EL (cell line): ENCODE measurements at places on chromosomes 1 and 21.
A peak's percentile ranks its signal among the peaks of the same experiment; 100 is the strongest.

DNA sequence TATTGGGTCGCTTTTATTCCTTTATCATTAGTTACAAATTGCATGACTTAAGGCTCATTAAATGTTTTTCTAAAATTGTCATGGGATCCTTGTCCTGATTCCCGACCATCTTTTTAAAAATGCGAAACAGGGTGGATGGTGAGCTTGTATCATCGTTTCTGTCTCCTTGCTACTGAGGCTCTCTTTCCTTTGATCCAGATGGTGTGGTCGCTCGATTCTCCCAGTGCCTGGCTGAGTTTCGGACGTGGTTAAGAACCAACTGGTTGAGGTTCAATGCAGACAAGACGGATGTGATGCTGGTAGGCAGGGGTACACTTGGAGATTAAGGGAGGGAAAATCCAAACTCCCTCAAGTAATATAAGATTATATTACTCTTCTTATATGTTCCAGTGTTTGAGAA lies 1.2 kb downstream of the MIER1 start:
- DNase-seq, result peak; percentile 46

GRCh38 chr1:240618946-240619345 lies 7.0 kb upstream of the GREM2 start:
- DNase-seq, result no peak

DNA sequence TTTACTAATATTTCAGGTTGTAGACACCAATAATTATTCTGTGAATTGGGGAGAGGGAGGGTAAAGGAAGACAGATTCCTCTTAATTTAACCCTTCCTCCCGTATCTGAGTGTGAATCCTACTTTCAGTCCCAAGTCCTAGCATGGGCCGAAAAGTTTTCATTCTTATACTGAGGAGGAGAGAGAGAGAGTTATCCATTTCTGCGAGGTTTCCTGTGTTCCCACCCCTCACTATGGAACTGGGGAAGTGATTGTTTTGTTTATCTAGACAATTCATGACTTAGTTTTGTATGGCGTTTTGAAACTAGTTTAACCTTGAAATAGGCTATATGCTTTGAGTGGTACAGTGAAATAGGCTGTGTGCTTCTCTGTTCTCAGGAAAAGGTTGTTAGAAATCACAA lies 134.0 kb upstream of the DPYD start:
- no peak for DNase-seq

GRCh38 chr1:182095946-182096345 lies 34.4 kb upstream of the ZNF648 start:
- DNase-seq, result no peak

DNA sequence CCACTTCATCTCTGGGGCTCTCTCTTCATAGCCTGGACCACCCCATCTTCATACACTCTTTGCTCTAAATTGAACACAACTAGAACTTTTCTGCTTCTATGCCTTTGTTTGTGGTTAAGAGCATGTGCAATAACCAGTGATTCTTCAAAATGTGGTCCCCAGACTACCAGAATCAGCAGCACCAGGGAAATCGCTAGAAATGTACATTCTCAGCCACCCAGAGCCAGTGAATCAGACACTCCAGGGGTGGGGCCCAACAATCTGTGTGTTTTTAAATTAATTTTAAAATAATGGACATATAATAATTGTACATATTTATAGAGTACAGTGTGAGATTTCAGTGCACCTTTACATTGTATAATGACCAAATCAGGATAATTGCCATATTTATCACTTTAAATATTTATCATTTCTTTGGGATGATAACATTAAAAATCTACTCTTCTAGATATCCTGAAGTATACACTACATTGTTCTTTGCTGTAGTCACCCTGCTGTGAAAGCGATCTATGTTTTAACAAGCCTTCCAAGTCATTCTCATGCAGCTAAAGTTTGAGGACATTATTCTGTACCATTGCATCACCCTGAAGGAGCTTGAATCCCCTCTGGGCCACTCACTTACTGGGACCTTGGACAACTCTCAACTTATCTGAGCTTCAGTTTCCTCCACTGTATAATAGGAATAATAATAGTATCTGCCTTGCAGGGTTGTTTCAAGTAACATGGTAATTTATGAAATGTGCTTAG lies 10.8 kb downstream of the GRHL3 start:
- peak; percentile 65 for DNase-seq

DNA sequence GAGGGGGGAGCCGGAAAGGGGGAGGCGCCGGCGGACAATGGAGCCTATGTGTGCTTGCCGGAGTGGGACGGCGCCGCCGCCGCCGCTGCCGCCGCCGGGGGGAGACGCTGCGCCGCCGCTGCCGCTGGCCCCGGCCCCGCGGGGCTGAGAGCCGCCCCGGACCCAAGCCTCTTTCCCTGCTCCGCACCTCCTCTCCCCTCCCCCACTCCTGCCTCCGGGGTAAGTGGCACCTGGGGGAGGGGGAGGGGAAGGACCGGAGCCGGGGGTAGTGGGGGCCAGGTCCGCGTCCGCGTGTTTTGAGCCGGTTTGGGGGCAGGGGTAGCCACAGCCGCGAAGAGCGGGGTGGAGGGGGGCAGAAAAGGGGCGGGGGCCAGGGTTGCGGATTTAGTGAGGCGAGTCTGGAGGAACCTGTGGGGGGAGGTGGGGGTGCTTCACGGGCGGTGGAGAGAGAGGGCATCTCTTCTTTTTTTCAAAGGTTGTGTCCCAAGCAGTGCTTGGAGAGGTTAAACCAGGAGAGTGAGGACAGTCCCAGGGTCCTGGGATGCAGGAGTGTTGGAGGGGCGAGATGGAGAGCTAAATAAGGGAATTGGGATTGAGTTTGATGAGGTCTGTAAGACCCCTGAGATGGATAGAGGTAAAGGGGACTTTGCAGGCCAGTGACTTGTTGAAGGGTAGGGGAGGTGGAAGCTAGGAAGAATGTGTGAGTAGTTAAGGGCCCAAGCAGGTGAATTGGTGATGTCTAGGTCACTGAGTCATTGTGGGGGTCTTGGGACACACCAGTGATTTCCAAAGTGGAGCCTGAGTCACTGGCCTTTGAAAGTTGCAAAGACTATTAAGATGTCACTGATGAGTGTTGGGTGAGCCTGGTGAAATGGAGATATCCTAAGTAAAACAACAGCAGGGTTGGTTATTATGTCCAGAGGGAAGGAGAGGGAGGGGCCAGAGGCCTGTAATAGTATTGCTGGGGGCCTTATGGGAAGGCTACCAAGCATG lies 59.1 kb downstream of the BCL9 start:
- peak; percentile 47 for DNase-seq

DNA sequence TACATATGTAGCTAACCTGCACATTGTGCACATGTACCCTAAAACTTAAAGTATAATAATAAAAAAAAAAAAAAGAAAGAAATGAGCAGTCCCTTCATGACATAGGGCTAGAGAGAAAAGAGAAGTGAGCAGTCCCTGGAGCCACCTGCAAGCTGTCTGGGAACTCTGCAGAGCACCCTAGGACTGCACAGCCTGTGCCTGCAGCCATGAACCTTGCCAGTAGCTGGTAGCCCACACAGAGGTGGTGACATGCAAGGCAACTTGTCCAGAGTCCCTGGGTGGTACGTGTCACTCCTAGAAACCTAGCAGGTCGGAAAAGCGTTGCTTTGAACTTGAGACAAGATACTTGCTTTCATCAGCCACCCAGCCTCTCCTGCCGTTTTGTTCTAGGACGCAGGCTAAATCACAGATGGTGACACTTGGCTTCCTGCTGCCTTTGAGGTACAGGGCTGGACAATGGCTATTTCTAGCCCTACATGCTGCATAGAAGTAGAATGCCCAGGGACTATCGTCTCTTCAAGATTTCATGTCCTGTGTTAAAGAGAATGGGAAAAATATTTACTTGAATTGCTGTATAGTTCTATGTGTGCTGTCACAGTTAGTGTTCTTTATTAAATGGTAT lies 260.9 kb downstream of the LTN1 start:
- no peak for DNase-seq

DNA sequence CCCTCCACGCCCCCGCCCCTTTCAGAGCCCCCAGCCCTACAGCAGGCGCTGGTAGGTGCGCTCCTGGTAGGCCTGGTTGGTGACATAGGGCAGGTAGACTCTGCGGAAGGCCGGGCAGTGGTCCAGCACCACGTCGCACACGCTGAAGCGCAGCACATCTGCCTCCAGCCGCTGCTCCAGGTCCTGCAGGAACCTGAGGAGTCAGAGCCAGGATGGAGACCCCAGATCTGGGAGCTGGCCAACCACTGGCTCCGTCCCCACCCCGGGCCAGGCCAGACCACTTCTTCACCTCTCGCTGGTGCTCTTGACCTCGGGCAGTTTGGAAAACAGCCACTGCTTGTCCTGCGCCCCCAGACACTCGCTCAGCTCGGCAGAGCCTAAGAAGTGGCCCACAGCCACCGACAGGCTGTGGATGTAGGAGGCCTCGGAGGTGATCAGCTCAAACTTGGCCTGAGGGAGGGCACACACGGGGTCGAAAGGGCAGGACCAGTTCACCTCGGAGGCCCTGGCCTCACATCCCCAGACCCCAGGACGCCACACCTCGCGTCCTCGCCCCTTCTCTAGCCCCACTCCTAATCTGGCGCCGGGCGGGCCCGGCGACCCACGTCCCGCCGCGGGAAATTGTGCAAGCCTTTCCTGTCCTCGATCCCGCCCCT lies 6.4 kb downstream of the ARHGEF19 start:
- no peak for DNase-seq

DNA sequence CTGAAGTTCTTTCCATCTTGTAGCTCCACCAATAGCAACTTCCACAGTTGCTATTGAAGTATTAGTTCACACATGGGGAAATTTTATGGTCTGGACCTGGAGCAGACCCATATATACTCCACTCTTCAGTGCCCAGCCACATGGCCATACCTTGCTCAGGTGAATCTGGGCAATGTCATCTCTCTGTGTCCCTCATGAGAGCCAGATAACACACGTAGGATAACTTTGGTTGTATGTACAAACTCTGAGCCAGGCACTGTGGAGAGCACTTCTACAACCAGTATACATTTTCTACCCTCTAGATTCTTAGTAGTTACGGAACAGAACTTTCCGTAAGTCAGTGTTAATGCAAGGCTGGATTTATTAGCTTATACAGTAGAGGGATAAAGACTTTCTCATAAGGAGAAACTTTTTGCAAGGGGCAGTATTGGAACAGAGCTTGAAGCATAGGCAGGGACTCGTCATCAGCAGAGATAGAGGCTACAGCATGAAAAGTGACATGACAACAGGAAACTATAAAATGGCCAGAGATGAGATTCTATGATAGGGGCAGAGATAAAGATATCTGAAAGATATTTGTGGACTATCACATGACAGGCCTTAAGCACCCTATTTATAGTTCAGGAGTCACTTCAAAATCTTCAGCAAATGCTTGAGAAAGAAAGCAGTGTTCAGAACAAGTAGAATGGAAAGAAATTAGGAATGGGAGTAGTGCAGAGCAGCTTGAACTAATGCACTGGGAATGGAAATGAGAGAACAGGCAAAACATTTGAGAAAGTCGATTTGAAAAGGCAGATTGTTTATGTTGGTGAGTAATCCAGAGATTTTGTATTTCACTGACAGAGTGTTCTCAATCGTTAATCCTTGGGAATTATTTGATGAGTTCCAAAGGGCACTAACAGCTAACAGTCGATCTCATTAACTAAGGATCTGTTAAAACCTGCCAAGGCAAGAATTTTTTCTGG lies 481.8 kb downstream of the USP25 start:
- peak; percentile 37 for DNase-seq

- no peak for DNase-seq
Observed at GRCh38 chr1:194069168-194069830, 882.9 kb upstream of the B3GALT2 start.

GRCh38 chr1:176174108-176174507 lies 33.0 kb downstream of the COP1 start:
- DNase-seq, result peak; percentile 36

DNA sequence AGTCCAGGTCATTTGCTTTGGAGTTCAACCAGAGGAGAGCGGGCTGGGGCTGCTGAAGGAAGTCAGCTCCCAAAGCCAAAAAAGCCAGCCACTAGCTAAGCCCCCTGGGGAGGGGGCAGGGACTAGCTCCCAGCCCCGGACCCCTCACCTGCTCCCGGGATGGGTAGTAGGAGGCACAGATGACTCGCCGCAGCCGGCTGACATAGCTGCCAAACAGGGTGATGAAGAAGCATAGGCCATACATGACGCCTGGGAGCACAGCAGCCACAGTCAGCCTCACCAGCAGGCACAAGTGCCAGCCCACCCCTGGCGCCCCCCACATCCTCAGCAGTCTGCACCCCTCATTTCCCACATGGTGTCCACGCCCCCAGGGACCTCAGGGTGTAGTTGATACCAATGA lies 7.4 kb downstream of the DCST2 start:
- DNase-seq, result no peak

GRCh38 chr1:182301026-182301436 lies 90.6 kb downstream of the GLUL start:
- no peak for DNase-seq

DNA sequence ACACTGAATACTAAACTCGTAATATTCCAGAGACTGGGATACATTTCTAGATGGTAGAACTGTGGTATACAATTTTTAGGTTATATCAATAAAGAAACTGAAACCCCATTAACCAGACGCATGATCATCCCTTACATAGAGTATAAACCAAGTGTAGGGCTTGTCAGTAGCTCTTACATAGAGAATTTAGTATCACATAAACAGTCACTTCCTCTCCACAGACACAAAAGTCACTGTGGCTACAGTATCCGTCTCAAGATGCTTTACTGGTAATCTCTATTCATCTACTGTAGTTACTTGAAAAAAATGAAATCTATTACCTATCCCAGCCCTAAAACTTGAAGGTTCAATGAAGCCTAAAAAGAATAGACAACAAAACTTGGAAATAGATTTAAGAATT lies 252.3 kb upstream of the TMPRSS15 start:
- DNase-seq, result no peak

GRCh38 chr1:3636531-3636930 lies 11.7 kb downstream of the TPRG1L start:
- DNase-seq, result no peak

GRCh38 chr1:184419350-184420161 lies 32.7 kb downstream of the C1orf21 start:
- peak; percentile 66 for DNase-seq

GRCh38 chr1:156229809-156230472 lies 12.0 kb upstream of the BGLAP start:
- no peak for DNase-seq

- DNase-seq, result peak; percentile 52
Observed at GRCh38 chr1:59645893-59646292, 168.9 kb upstream of the HOOK1 start.

DNA sequence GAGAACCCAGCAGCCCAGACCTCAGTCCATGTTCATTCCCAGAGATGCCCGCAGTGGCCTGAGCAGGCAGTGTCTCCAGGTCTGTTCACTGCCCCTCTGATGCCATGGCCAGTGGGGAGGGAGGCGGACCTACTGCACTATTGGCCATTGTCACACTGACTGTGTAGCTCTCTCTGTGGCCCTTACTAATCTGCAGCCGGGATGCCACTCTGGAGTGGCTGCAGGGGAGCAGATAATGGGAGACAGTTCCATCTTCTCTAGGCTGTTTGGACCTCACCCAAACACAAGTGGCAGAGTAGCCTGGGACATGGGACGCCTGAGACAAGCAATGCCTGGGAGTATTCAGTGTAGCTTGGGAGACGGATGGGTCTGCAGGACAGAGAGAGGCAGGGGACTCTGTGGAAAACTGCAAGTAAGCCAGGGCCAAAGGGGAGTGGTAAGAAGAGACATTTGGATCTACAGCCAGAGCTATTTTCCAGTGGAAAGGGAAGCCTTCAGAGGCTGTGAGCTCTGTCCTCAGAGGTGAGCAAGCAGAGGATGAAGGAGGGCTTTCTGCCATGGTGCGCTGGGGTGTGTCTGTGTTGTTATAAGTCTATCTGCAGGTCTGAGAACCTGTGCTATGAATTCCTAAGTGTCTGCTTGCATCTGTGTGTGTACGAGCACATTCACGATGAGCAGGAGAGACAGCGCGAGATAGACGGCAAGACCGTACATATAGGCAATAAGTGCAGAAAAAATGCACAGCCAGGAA lies 26.7 kb downstream of the DMBX1 start:
- DNase-seq, result no peak

- no peak for DNase-seq
Observed at GRCh38 chr21:44923480-44924084, 2.9 kb upstream of the ITGB2 start.
